Muscle of arm (tissue), 14 donors: ENCODE measurements at places on chromosomes 2 and 18. TPM values are rescaled to one million over a fixed set of nuclear protein-coding genes. Genes with fewer than 3 reads are reported as not detected.

The ZNF385B gene
- polyA plus RNA-seq = 32.8 TPM

DNA sequence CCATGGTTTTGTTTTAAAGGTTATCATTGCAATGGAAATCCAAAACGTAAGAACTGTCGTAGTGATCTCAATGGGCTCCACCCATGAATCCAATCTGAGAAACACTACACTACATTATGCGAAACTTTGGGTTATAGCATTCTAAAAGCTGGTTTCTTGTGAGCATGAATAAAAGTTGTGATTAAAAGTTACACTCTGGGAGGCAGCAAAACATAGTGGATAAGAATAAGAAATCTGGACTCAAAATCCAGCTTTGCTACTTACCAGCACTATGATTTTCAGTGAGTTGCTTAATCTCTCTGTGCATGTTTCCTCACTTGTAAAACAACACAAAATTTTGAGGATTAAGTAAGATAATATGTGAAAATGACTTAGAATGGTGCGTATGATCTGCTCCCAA, 25.7 kb upstream of the THOC1 start:
- DNase-seq = no peak

The POMC gene
- 1.7 TPM for polyA plus RNA-seq

GRCh38 chr2:47654790-47655562, 128.0 kb upstream of the MSH6 start:
- DNase-seq = no peak

DNA sequence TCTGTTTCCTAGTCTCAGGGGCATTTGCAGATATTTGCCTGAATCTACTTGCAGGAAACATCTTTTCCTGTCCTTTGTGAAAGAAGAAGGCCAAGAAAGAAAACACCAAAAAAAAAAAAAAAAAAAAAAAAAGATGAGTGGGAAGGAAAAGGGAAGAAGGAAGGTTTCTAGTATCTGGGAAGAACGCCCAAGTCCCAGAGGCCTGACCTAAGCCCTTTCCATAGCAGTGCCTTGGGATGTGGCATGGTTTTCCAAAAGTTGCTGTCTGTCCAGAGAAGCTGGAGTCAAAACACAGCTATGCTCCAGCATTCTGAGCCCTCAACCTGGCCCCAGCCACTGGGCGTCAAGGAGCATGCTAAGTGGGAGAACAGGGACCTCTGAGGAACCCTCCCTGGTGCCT, 123.5 kb downstream of the INHBB start:
- no peak for DNase-seq

The AQP12B gene
- polyA plus RNA-seq = 1.3 TPM

GRCh38 chr2:219475278-219475677, 23.4 kb upstream of the GMPPA start:
- DNase-seq = no peak

The SLC4A3 gene
- 9.2 TPM for polyA plus RNA-seq

GRCh38 chr2:74546004-74546403, 7.7 kb downstream of the LOXL3 start:
- no peak for DNase-seq

The ERICH2 gene
- 2.4 TPM for polyA plus RNA-seq

- DNase-seq = peak; percentile 33
These were observed 901 bp downstream of the SPOPL start for GRCh38 chr2:138502255-138503086.

- DNase-seq = no peak
These were observed 35.9 kb downstream of the ZFP36L2 start for GRCh38 chr2:43190311-43191052.

DNA sequence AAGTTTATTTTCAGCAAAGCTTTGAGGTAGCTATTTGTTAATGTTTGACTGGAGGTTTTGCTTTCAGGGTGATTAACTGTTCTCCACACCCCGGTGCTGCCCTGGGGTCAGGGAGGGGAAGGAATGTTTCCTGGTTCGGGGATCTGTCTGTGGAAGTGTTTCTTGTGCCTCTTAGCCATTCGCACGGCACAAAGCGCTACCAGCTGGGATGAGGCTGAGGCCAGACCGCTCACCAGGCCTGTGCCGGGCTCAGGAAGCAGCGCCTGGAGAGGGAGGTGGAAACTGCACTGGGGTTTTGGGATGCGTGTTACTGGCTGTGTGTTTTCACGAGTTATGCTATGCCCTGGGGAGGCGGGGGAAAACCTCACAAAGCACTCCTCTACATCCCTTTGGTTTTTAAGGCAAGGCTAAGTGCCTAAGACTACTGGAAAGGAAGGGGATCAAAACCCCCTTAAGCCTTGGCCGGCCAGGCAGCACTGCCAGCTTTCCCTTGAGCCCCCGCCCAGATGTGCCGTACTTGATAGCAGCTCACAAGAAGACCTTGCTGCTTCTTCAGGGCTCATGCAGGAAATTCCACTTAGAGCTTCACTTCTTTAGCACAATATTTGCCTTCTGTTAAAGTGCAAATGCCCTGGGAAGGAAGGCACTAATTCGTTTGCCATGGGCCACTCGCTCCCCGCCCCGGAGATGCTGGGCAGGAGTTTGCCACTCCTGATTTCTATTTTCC, 65.7 kb upstream of the CNGA3 start:
- no peak for DNase-seq

The CCBE1 gene
- 13.7 TPM for polyA plus RNA-seq

The RND3 gene
- 71.1 TPM for polyA plus RNA-seq

DNA sequence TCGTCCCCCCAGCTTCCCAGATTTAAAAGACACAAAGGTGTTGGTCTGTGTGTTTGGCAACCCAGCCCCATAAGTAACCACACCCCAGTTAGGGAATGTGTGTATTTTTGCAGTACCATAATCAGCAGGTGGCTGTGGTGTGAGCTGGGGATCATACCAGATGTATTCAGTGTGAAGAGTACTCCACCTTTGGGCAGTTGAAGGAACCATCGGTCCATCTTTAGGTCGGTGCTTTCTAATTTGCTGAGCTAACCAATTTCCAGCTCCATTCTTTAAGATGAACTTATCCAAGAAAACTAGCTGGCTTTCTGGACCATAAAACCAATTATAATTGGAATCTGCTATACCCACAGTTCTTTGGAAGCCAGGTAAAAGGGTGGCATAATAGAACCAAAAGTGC, 3.2 kb downstream of the DSEL start:
- no peak for DNase-seq

The GMPPA gene
- polyA plus RNA-seq = 28.4 TPM

- no peak for DNase-seq
These were observed 163.5 kb downstream of the MC4R start for GRCh38 chr18:60209042-60209441.
